ENCODE measurements at places on chromosomes 4 and X.

DNA sequence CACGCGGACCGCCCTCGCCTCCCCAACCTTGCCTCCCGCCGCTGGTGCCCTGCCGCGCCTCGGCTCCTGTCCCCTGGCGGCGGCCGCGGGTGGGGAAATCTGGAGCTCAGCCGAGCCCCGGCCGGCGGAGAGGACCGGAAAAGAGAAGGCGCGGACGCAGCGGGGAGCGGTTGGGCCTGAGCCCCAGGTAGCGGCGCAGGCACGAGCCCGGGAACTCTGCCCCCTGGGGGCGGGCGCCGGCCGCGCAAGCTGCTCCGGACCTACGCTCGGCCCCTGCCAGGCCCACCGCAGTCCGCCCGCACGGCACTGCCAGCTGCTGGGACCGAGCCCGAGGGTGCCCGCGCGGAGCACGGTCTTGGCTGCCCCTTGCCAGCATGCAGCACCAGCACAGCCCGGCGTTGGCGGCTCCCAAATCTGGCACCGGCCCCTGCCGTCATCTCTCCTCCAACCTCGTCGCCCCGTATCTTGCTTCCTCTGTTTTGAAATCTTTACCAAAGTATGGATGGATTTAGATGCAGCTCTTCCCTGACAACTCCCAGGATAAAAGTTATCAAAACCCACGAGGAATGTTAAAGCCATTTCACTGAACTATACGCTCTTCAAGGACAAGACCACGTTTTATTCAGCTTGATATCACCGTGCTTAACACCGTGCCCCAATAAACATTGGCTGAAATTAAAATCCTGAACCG, at the start of gene PRSS12:
PRSS12 (minus strand) TSS at position 161 of the 691 bp plus-strand sequence. CDS start 283 bp downstream, outside the sequence.
- DNase-seq: no peak

GRCh38 chr4:6183740-6184139, 16.6 kb downstream of the JAKMIP1 start:
- no peak for DNase-seq

DNA sequence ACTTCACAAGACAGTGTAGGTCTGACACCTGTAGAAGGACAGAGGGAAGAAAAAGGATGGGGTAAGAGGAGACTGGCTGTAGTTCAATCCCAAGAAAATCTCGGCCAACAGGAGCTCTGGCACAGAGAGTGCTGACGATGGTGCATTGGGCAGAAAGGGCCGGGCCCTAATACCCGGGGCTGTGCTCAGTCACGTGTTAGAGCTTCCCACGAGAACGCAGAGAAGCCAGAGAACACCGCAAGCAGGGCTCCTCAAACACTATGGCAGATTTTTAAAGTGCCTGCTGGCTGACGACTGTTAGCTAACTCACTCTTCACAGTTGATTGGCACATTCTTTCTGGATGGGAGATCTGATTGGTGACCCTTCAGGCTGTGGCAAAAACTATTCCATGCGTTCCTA, 35.5 kb downstream of the EREG start:
- no peak for DNase-seq

DNA sequence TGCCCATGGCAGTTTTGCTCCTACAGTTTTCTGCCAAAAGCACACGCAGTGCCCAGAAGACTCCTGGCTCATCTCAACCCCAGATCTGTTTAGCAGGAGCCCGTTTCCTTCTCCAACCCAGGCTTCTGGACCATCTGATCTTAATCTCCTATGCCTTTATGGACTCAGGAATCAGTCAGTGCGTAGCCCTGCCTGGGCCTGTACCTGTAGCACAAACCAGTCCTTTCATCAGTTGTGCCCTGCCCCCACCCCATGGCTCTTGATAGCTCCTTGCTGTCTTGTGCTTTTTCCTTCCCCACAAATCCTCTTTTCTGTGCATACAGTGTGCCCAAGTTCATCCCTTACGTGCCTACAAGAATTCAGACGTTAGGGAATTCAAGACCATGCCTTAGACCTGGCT, 1.5 kb downstream of the ZNF718 start:
- DNase-seq: no peak

DNA sequence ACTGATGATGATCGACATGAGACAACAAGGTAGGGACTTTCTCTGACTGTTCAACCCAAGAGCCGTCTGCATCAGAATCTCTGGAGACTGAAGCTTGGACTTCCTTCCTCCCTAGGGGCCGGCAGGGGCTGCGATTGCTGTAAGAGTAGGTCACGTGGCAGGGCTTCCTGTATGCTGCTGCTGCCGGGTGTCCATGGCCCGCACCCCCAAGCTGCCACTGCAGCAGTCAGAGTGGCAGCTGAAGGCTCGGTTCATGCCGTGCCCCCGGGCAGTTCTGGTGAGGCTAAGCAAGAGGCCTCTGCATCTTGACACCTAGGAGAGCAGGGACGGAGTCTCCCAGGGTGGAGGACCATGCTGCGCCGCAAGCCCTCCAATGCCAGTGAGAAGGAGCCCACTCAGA, at the start of gene SASH3:
SASH3 (plus strand) TSS at position 203 of the 400 bp plus-strand sequence; CDS start at position 352, 149 bp downstream.
- no peak for DNase-seq

- DNase-seq: no peak
These were observed at the start of gene PSAPL1 for GRCh38 chr4:7434766-7435150. TSS of gene PSAPL1 (minus strand) at chr4:7434930. CDS start at chr4:7434879, 51 bp downstream.

DNA sequence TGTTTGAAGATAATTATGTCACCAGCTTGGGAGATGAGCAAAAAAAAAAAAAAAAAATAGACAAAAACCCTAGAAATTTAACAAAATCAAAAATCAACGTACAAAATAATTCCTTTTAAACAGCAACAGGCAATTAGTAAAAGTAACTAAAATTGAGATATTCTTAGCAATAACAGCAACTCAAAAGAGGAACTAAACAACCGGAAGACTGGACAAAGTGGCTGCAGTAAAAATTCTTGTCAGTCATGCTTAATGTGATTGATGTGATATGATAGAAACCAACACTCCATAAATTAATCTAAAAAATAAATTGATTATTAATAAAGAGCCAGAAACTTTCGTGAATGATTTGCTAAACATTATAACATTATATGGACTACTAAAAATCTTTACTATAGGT, 1534.6 kb upstream of the AGA start:
- DNase-seq: no peak

DNA sequence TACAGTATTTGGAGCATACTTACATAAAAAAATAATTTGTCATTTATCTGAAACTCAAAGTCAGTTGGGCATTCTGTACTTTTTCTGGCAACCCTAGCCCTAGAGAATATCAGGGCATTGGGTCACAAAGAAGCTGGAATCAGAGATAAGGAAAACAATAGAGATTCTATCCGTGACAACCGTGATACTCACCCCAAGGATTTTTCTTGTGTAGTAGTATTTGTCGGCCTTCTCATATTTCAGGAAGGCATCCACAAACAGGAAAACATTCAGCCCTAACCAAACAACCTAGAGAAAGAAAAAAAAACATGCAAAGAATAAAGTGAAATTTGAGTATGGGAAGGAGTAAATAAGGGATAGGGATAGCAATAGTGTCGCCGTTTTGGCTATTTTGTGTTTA, 3.6 kb downstream of the NOX1 start:
- no peak for DNase-seq

GRCh38 chr4:6269616-6270511, at the start of gene WFS1:
TSS of gene WFS1 (plus strand) at chr4:6269850. CDS start at chr4:6277456, 7,606 bp downstream.
- DNase-seq: peak; percentile 6

DNA sequence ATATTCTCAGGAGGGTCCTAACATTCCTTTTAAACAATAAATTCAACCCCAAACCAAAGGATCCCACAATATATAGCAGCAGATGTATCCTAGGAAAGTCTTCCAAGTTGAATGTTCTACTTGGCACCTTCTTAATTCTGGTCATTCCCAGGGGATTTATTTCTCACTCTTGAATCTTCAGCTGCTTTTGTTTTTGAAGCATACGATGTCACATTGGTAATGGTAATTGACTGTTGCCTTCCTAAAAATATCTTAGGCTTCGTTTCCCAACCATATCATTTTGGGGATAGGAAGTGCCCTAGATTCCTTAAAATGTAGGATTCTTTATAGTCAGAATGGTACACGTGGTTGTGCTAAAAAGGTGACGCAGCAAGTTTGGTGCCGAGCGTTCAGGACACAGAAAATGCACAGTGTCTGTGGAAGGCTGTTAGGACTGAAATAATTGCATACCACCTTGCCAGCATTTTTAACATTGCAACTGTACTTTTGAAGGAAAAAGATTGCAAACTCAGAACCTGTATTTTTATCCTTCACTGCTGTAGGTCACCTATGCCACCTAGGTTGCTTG, 8.1 kb downstream of the SNX25 start:
- no peak for DNase-seq

DNA sequence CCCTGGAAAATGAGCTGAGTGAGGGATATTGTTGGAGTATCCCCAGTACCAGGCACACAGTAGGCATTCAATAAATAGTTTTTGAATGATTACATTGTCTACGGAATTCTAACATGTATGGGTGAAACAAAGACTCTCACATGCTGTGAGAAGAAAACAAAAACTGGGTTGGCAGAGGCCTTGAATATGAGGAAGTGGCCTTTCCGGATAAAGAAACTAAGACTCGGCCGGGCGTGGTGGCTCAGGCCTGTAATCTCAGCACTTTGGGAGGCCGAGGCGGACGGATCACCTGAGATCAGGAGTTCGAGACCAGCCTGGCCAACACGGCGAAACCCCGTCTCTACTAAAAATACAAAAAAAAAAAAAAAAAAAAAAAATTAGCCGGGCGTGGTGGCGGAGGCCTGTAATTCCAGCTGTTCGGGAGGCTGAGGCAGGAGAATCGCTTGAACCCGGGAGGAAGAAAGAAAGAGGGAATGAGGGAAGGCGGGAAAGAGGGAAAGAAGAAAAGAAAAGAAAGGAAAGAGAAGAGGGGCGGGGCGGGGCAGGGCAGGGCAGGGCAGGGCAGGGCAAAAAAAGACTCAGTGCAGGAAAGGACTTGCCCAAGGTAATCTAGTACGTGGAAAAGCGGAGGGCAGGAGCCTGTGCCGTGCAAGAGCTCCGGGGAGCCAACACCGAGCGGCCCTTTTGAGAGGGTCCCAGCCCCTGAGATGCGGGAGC, 689 bp upstream of the TMA16 start:
- no peak for DNase-seq

- DNase-seq: no peak
These were observed 161.5 kb downstream of the SOWAHB start for GRCh38 chr4:76736414-76736813.

- DNase-seq: no peak
These were observed 30.9 kb upstream of the ELOVL6 start for GRCh38 chr4:110229266-110229665.

- DNase-seq: no peak
These were observed 509 bp downstream of the CXXC4 start for GRCh38 chr4:104494185-104494584.

- DNase-seq: no peak
These were observed 137.5 kb downstream of the RASL11B start for GRCh38 chr4:52999626-53000025.

DNA sequence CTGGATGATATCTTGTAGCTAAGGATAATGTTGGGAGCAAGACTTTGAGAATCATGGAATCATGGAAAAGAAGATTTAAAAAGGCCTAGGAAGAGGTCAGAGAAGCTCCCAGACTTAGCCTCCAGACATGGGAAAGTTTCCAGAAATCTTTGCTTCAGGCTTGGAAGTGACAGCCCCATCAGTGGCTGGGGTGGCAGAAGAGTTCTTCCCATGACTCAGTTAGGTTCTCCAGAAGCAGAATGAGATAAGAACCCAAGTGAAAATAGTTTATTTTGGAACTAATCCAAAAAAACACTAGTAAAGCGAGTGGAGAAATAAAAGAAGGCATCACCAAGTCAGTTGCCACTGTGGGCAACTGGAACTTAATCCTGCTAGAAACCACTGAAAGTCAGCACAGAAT, 506.9 kb downstream of the MID1IP1 start:
- no peak for DNase-seq

GRCh38 chr4:94256828-94257227, 49.2 kb downstream of the SMARCAD1 start:
- peak; percentile 37 for DNase-seq

DNA sequence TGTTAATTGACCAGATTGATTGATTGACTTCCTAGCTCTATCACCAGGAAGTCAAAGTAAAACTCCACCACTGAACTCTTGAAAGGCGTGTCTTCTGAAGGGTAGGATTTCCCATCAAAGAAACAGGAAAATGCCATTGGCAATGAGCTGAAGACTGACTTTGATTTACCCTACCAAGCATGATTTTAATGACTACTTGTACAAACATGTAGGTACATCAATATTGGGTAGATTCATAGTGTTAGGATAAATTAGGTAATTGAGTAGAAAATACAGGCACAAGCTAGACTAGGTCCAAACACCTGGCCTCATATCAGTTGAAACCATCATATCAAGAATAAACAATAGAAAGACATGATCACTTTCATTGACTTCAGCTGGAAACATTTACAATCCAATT, 53.2 kb upstream of the ATXN3L start:
- DNase-seq: no peak

DNA sequence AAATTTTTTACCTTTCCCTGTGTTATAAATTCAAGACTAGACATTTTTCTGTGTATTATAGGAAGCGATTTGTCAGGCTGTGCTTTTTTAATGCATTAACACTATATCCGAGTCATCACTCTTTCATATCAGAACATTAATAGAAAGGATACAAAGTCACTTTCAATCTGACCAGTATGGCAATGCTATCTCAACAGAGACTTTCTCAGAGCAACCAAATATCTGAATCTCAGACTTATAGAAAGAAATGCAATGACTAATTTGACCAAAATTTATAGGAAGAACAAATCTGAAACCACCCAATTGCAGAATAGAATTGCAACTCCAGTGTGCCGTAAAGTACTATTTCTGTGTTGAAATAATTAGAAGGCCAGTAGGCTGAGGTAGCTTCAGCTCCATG, 473 bp upstream of the TKTL2 start:
- no peak for DNase-seq

DNA sequence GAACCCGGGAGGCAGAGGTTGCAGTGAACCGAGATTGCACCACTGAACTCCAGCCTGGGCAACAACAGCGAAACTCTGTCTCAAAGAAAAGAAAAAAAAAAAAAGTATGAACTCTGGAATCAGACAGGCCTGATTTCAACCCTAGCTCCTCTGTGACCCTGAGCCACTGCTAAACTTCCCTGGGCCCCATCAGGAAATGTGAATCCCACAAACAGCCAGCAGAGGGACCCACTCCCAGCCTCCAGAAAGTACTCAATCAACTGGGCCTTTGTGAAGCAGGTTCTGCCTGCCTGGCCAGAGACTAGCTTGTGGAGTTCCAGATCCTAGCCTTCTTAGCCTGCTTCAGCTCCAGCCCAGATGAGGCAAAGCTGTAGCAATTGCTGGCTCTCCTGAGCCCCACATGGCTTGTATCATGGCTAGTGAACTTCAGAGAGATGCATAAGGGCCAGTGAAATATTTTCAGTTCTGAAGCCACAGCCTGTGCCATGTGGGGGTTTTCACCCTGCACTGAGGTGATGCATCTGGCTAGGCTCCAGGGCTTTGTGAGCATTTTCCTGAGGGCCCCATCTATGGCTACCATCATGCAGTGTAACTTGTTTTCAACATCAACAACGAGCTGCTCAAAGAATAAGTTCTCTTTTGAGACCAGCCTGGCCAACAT, 7.2 kb upstream of the IDS start:
- peak; percentile 65 for DNase-seq

- no peak for DNase-seq
These were observed 407.4 kb upstream of the AADAT start for GRCh38 chr4:170497112-170497511.
